Liver (tissue), 10 donors: ENCODE measurements at places on chromosomes 5 and 9. TPM values are rescaled to one million over a fixed set of nuclear protein-coding genes. Genes with fewer than 3 reads are reported as not detected.
A peak's percentile ranks its signal among the peaks of the same experiment; 100 is the strongest.

Gene BSPRY
- total RNA-seq = 2.3 TPM

GRCh38 chr5:34475249-34475966 lies 180.7 kb upstream of the RAI14 start:
- no peaks in the 10 kb centered on the region for H3K36me3 ChIP-seq
- H3K4me3 ChIP-seq = no peak overlapping the region
- no peaks in the 10 kb centered on the region for H3K4me1 ChIP-seq
- no peak overlapping the region for H3K27ac ChIP-seq

GRCh38 chr5:110002652-110003051 lies 312.9 kb downstream of the MAN2A1 start:
- no peak overlapping the region for H3K27ac ChIP-seq
- no peak overlapping the region for H3K4me3 ChIP-seq
- no peaks in the 10 kb centered on the region for H3K27me3 ChIP-seq

DNA sequence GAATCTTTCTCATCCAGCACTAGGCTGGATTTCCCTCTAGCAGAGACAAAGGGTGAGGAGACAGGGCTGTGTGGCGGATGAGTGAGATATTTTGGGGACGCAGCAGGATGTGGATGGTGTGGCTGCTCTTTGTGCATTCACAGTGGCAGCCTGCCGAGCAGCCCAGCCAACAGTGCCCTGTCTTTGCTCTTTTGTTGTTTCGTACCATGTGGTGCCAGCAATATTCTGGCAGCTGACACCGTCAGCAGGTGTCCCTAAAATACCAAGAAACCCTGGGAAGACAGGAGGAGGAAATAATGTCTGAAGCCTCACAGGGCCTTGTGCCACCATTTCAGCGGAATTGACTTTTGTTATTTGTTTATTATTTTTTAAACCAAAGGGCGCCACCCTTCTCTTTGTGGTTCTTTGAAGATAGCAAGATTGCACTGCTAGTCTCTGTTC lies 141.4 kb downstream of the CCDC192 start:
- no peaks in the 10 kb centered on the region for H3K36me3 ChIP-seq
- H3K4me3 ChIP-seq = no peak overlapping the region
- DNase-seq = no peak
- no peaks in the 10 kb centered on the region for H3K4me1 ChIP-seq
- H3K27ac ChIP-seq = no peak overlapping the region
- H3K27me3 ChIP-seq = no peaks in the 10 kb centered on the region

DNA sequence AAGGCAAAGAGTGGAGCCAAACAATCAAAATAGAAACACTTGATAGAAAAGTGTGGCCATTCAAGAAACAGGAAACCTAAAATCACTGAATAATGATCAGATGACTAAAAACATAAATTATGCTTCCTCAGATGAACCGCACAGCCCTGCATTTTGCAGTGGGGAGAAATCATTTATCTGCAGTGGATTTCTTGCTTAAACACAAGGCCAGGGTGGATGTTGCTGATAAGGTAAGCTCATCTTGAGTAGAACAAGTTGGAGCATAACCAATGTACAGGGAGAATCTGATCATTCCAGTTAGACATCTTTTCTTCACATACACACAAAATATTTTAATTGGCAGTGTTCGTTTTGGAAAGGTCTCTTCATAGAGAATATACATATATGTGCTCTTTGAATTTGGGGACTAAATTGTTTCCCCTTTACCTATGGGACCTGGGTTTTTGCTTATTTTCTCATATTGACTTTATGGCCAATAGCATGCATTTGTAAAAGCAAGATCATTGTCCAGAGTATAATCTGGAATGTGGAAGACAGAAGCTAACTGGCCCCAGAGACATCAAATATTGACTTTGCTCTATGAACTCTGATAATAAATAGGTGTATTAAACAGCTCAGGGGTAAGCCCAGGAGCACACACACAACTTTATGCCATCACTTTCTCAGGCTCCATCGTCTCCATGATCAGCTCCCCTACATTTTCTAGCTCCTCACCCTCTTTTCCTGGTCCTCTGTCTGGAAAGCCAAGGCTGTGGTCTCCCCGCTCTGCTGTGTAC lies 9.1 kb downstream of the ANKDD1B start:
- H3K27me3 ChIP-seq = no peaks in the 10 kb centered on the region
- DNase-seq = no peak
- H3K4me1 ChIP-seq = peaks cover 19% of the 10 kb centered on the region
- no peaks in the 10 kb centered on the region for H3K36me3 ChIP-seq
- H3K4me3 ChIP-seq = no peak overlapping the region

- H3K4me1 ChIP-seq = peaks cover 6% of the 10 kb centered on the region
- H3K36me3 ChIP-seq = no peaks in the 10 kb centered on the region
- no peak for DNase-seq
- no peaks in the 10 kb centered on the region for H3K27me3 ChIP-seq
These were observed 323.3 kb upstream of the SLC30A5 start for GRCh38 chr5:68770551-68770950.

GRCh38 chr9:137550231-137550621 lies at the start of gene PNPLA7:
TSS of gene PNPLA7 (minus strand) at chr9:137550402. CDS start at chr9:137550197, 205 bp downstream.
- peaks cover 7% of the 10 kb centered on the region for H3K36me3 ChIP-seq
- H3K27ac ChIP-seq = peak within 1 kb of the TSS; percentile 77
- peak; percentile 71 for DNase-seq
- H3K4me3 ChIP-seq = peak within 1 kb of the TSS; percentile 94
- H3K4me1 ChIP-seq = peaks cover 11% of the 10 kb centered on the region

Gene MARCHF3
- 51.0 TPM for total RNA-seq

DNA sequence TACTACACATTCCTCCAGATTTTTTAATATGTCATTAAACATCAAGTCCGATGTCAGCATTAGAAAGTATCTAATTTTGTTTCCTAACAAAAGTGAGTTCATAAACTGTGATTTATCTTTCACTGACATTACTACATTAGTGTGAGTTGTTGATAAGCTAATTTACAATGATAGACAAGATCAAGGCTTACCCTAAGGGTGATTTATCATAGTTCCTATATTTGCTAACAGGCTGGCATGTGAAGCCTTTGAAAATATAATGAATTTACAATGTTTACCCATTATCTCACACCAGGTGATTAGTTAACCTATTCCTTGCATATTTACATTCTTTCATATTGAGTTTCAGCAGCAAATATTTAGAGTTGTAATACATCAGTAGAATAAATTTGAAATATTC lies 1096.9 kb upstream of the NUDT12 start:
- no peak overlapping the region for H3K4me3 ChIP-seq
- H3K36me3 ChIP-seq = no peaks in the 10 kb centered on the region
- H3K4me1 ChIP-seq = no peaks in the 10 kb centered on the region

DNA sequence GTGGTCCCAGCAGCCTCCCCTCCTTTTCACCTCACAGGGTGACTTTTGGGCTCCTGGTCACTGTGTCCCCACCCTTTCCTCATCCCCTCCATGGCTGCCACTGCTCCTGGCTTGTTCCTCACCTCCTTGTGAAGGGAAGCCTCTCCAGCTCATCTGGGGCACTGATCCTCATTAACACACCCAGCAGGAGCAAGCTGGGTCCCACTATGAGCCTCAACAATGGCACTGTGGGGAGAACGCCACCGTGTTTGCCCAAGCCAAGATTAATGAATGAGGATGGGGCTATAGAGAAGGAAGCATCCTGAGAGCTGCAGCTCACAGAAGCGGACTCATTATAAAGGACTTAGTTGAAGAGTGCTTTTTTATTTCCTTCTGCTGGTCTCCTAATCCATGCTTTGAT lies 118.4 kb downstream of the MARCHF11 start:
- no peaks in the 10 kb centered on the region for H3K27me3 ChIP-seq
- no peaks in the 10 kb centered on the region for H3K36me3 ChIP-seq
- no peak overlapping the region for H3K4me3 ChIP-seq

DNA sequence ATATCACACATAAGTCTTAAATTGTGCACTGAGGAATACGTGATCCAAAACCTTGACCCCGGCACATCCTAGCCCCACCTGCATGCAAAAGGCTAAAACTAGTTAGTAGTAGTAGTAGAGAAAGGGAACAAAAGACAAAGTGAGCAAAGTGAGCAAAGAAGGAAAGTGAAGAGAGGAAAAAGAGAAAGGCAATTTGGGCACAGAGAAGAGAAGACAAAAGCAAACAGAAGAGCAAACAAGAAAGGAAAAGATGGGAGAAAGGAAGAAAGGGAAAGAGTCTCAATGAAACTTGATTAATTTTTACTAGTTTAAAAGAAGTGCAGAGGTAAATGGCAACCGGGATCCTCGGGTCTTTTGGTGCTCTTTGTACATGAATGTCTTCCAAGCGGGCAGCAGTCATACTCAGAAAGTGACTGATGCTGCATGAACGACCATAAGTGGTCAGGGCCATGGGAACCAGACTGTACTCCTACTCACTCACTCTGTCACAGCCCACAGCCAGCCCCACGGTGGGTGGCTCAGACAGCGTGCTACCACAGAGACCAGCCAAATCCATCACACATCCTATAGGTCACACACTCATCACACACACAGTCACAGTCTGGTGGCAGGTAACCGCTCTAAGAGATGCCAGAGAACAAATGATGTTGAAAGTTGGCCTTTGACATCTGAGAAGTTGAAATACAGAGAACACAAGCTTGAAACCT lies 203.9 kb downstream of the FBN2 start:
- H3K36me3 ChIP-seq = no peaks in the 10 kb centered on the region
- H3K4me1 ChIP-seq = no peaks in the 10 kb centered on the region
- no peak overlapping the region for H3K4me3 ChIP-seq

GRCh38 chr5:81021486-81021885 lies 61.3 kb downstream of the RASGRF2 start:
- no peaks in the 10 kb centered on the region for H3K4me1 ChIP-seq
- no peaks in the 10 kb centered on the region for H3K27me3 ChIP-seq
- no peak overlapping the region for H3K4me3 ChIP-seq
- no peak overlapping the region for H3K27ac ChIP-seq
- DNase-seq = no peak
- no peaks in the 10 kb centered on the region for H3K36me3 ChIP-seq

Gene TRIM52
- total RNA-seq = 8.7 TPM

Gene PCDHB7
- total RNA-seq = 0.09 TPM

- H3K4me3 ChIP-seq = no peak overlapping the region
- DNase-seq = no peak
- H3K4me1 ChIP-seq = no peaks in the 10 kb centered on the region
- H3K27me3 ChIP-seq = no peaks in the 10 kb centered on the region
- H3K27ac ChIP-seq = no peak overlapping the region
These were observed 177.9 kb downstream of the XRCC4 start for GRCh38 chr5:83255268-83255667.

DNA sequence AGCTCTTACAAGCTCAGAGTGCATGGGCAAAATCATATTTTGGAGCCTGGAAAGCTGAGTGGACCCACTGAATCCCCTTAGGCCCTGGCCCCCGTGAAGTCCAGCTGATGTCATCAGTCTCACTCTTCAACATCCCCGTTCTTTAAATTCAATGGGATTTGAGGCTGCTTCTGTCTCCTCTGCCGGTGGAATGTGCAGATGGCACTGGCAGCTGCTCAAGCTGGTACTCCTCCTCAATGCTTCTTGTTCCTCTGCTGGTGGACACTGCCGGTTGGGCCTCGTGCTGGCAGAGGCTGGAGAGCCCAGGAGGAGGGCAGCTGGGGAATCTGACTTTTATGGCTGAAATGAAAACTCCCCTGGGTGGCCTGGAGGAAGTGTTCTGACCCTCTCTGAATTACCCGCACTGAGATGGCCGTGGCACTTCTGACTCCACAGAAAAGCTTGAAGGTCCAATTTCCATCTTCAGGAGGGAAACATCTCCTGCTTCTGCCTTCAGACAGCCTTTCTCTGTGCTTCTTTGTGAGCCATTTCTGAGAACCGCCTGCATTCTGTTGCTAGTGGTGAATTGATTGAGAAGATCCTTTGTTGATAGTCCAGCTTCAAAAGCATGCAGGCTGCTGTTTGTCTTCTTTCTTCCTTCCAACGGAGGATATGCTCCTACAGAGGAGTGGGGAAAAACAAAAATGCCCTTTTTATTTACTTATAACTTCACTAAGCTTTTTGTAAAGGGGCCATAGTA lies 298.9 kb downstream of the TMEM38B start:
- no peak overlapping the region for H3K27ac ChIP-seq
- H3K4me3 ChIP-seq = no peak overlapping the region
- no peaks in the 10 kb centered on the region for H3K27me3 ChIP-seq
- H3K4me1 ChIP-seq = no peaks in the 10 kb centered on the region
- DNase-seq = no peak

Gene OBP2B
- total RNA-seq = not detected
